ENCODE measurements at places on chromosomes 12 and 14.

- DNase-seq, result peak; percentile 18
These were observed 27.6 kb upstream of the NOS1 start for GRCh38 chr12:117388951-117389446.

- DNase-seq, result no peak
These were observed 781.9 kb upstream of the MGAT4C start for GRCh38 chr12:87038098-87038497.

DNA sequence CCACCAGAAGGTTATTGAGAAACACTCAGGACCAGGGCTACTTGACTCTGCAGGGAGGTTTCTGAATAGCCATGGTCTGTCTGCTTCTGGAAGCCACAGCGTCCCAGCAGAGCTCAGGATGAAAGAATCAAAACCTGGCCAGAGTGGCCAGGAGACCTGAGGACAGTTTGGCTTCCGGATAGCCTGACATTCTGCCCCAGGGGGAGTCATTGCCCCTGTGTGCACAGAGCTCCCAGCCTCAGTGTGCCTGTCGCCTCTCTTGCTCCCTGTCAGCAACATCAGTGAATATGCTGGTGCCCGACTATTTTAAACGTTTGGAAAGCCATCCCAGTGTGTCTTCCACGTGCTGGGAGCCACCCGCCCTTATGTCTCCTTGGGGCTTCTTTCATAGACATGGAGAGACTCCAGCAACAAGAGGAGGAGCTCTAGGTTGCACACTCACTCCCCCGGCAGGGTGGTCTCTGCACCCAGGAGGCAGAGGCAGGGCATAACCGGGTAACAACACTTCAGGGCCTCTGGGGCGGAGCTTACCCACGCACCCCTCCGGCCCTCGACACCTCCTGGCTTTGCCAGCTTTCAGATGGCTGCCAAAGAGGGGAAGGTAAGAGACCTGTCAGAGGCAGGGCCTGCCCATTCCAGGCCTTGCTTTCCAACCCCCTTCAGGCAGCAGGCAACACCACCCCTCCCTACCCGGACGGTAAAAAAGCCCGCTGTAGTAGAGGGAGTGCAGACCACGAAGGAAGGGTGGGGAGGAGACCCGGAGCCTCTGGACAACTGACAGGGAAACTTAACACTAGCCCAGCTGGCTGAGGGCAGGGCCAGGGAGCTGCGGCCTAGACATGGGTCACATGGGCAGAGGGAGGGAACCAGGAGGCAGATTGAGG lies 19.0 kb upstream of the SLC6A12 start:
- no peak for DNase-seq

- no peak for DNase-seq
These were observed 30.6 kb upstream of the TSPAN9 start for GRCh38 chr12:3046441-3047200.

GRCh38 chr14:105060751-105061427 lies 4.3 kb downstream of the GPR132 start:
- no peak for DNase-seq

GRCh38 chr14:34843011-34843554 lies 32.1 kb downstream of the BAZ1A start:
- no peak for DNase-seq

GRCh38 chr12:132572106-132572505 lies 38.3 kb downstream of the LRCOL1 start:
- DNase-seq, result no peak

- DNase-seq, result no peak
These were observed 63.6 kb downstream of the TMEM30B start for GRCh38 chr14:61217516-61217915.

- DNase-seq, result no peak
These were observed 3.6 kb upstream of the ELK3 start for GRCh38 chr12:96190413-96191108.

GRCh38 chr12:94873734-94874517 lies 129.6 kb downstream of the NDUFA12 start:
- no peak for DNase-seq

- no peak for DNase-seq
These were observed 60.4 kb upstream of the FAR2 start for GRCh38 chr12:29088611-29089219.

- no peak for DNase-seq
These were observed 125.4 kb downstream of the FOXA1 start for GRCh38 chr14:37469650-37470049.

DNA sequence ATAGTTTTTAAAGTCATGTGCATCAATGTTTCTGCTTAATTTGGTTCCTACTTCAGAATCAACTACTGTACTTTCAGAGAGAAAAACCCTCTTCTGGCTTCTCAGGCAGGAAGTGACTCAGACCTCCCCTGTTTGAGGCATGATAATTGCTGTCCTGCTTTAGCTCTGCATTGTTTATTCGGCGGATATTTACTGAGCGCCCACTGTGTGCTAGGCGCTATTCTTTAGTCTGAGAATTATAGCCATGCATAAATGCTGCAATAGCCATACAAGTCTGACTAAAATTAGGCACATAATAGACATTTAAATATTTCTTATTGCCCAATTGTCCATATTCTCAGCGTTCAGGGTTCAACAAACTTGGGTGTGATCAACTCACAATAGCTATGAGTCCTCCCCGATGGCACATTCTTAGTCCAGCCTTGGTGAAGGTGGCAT lies 6.1 kb upstream of the AMIGO2 start:
- DNase-seq, result no peak

GRCh38 chr14:51697848-51698247 lies 46.1 kb downstream of the FRMD6 start:
- no peak for DNase-seq

DNA sequence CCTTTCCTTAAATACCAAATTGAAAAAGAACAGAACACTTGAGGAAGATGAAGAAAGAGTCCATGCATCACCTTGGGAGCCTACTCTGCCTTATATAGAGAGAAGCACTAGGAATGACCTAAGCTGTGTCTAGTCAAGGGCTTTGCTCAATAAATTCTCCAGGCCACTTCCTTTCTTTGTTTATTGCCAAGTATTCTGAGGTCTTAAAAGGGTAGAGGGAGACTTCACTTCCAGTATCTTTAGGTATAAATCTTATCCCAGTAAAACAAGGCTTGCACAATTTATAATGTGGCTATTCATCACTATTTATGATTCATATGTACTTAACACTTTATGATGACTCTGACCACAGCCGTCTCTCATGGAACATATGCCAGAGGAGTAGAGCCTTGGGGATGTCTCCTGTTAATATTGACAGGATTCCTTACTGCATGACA lies 85.1 kb upstream of the ARHGAP5 start:
- DNase-seq, result no peak

DNA sequence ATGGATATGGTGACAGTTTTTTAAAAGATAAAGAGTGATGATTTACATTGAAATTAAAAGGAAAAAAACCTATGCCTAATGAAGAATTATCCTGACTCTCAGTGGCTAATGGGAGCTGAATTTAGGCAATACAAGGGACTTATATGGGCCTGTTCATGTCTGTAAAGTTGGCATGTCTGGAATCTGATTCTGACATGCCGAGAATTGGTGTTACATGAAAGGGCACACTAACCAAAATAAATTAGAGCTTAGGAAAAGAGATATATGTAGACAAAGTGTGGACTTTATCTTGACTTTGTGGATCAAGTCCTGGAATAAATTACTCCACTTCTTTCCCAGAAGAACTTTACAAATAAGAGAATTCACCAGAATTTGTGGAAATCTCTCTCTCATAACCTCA lies 1.1 kb downstream of the TDG start:
- DNase-seq, result no peak

DNA sequence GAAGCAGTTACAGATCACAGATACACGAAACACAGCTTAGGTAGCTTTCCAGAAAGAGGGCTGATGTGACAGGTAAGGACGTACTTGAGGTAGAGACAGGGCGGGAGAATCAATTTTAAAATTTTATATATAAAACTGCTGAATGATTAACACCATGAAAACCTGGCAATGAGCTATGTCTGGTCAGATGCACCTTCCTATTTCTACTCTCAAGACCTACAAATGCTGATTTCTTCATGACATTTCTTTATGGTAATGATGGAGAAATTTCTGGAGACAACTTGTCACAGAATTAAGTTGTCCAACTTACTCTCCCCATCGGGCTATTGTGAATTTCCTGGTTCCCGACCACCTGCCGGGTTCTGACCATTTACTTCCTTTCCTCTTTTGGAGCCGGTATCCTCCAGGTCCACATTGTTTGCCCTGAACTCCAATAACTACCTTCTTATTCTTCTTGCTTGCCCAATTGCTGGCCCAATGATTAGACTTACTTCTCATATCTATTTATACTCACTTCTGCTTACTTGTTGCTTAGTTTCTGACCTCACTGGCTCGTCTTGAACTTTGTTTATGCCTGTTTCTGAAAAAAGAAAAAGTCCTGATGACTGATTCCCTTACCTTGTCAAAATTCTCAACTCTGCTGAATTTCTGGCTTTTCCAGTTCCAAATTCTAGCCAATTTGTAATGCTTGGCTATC lies 12.8 kb upstream of the ATP2B1 start:
- DNase-seq, result no peak

DNA sequence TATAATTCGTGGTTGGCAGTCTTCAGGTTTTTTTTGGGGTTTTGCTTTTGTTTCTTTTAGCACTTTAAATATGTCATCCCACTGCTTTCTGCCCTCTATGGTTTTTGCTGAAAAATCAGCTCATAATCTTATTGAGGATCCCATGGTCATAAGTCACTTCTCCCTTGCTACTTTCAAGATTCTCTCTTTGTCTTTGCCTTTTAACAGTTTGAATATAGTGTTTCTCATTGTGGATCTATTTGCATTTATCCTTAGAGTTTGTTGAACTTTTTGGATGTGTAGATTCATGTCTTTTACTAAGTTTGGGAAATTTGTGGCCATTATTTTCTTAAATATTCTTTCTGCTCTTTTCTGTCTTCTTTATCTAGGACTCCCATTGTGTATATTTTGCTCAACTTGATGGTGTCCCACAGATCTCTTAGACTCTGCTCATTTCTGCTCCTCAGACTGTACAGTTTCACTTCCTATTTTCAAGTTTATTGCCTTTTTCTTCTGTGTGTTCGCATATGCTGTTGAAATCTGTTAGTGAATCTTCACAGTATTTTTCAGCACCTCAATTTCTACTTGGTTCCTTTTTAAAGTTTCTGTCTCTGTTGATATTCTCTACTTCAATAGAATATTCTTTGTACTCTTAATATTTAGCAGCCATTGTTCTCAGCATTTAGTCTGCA lies 70.8 kb downstream of the WNK1 start:
- DNase-seq, result no peak
